ENCODE measurements at places on chromosomes 12 and 14. TPM values are rescaled to one million over a fixed set of nuclear protein-coding genes. Genes with fewer than 3 reads are reported as not detected.

The LTBR gene
- total RNA-seq = 98.2 TPM

The UNC79 gene
- not detected for total RNA-seq

The GUCY2C gene
- total RNA-seq = not detected

The BCL11B gene
- total RNA-seq = 19.3 TPM

The REC8 gene
- total RNA-seq = 2.7 TPM

The RNASE2 gene
- total RNA-seq = 0.44 TPM

The LMNTD1 gene
- not detected for total RNA-seq

The SERPINA10 gene
- not detected for total RNA-seq

The DPPA3 gene
- total RNA-seq = not detected

The TAS2R9 gene
- total RNA-seq = not detected

The MBD6 gene
- 18.7 TPM for total RNA-seq

The NR1H4 gene
- not detected for total RNA-seq

The DNAJC22 gene
- not detected for total RNA-seq

The EFS gene
- 17.8 TPM for total RNA-seq

The TAS2R20 gene
- total RNA-seq = not detected

The ACSS3 gene
- total RNA-seq = 7.4 TPM

The POTEG gene
- not detected for total RNA-seq

The LHX5 gene
- not detected for total RNA-seq

The KRT3 gene
- 0.61 TPM for total RNA-seq

The NYNRIN gene
- total RNA-seq = 10.7 TPM

The SLC25A47 gene
- total RNA-seq = not detected

The CGRRF1 gene
- 13.9 TPM for total RNA-seq

The CNPY2 gene
- total RNA-seq = 53.5 TPM

The SOX5 gene
- 8.4 TPM for total RNA-seq

The NEUROD4 gene
- not detected for total RNA-seq

The FGF6 gene
- total RNA-seq = not detected

The PTPRR gene
- total RNA-seq = not detected

The CFAP251 gene
- 1.9 TPM for total RNA-seq

The SLC35F4 gene
- not detected for total RNA-seq

The RILPL1 gene
- total RNA-seq = 4.6 TPM

The RAD51AP1 gene
- total RNA-seq = 5.8 TPM

The RNASE7 gene
- 1.1 TPM for total RNA-seq

The KRT71 gene
- not detected for total RNA-seq

The HOXC9 gene
- not detected for total RNA-seq

The CLEC14A gene
- 5.9 TPM for total RNA-seq

The TCL1A gene
- not detected for total RNA-seq

The RPS6KA5 gene
- total RNA-seq = 7.6 TPM

The MGP gene
- 59.8 TPM for total RNA-seq

The RNASE11 gene
- total RNA-seq = not detected

The C12orf60 gene
- total RNA-seq = 0.15 TPM

The ANO6 gene
- total RNA-seq = 13.0 TPM

The KRT2 gene
- total RNA-seq = 0.95 TPM

The PA2G4 gene
- total RNA-seq = 89.3 TPM

The OLR1 gene
- not detected for total RNA-seq

The BMP4 gene
- 2.8 TPM for total RNA-seq

The SERPINA9 gene
- total RNA-seq = not detected

The EMP1 gene
- 2,742 TPM for total RNA-seq

The ZC2HC1C gene
- 1.1 TPM for total RNA-seq

The EID3 gene
- 17.1 TPM for total RNA-seq

The CLEC2A gene
- not detected for total RNA-seq

The FBRSL1 gene
- total RNA-seq = 13.4 TPM

The RD3L gene
- not detected for total RNA-seq

All from esophagus squamous epithelium (tissue), 5 donors.